CD8-positive, alpha-beta memory T cell (primary cell): ENCODE measurements at places on chromosomes 2 and 18.

GRCh38 chr2:183505911-183506310 lies 381.7 kb downstream of the NUP35 start:
- DNase-seq = no peak

GRCh38 chr2:57843158-57843557 lies 203.4 kb upstream of the VRK2 start:
- DNase-seq = no peak

- DNase-seq = no peak
These were observed 39.4 kb downstream of the METAP1D start for GRCh38 chr2:172039011-172039704.

GRCh38 chr2:3193443-3194330 lies 183.9 kb downstream of the EIPR1 start:
- DNase-seq = no peak

DNA sequence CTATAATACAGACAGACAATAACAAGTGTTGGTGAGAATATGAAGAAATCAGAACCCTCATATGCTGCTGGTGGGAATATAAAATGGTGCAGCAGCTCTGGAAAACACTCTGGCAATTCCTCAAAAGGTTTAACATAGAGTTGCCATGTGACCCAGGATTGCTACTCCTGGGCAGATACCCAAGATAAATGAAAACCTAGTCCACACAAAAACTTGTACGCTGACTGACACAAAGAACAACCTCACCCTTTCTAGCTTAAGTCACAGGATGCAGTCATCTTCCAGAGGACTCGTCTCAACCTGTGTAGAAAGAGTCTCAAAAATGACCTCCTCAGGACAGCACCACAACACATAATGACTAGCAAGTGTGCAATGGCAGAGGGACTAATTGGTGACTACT lies 71.6 kb upstream of the ACAA2 start:
- no peak for DNase-seq

DNA sequence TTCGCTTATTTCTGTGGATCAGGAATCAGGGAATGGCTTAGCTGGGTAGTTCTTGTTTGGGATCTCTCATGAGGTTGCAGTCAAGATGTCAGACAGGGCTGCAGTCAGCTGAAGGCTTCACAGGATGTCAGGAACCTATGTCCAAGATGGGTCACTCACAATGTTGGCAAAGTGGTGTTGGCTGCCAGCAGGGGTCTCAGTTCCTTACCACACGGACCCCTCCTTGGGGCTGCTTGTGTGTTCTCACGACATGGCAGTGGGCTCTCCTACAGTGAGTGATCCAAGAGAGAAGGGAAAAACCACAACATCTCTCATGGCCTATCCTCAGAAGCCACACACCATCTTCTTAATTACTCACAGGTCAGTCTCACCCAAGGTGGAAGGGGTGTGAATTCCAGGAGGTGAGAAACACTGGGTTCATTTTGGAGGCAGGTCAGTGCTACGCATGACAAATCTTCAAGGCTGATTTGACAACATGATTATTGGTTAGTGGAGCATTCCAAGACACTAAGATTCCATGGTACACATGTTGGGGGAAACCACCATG lies 1.3 kb upstream of the ANTXR1 start:
- DNase-seq = no peak

DNA sequence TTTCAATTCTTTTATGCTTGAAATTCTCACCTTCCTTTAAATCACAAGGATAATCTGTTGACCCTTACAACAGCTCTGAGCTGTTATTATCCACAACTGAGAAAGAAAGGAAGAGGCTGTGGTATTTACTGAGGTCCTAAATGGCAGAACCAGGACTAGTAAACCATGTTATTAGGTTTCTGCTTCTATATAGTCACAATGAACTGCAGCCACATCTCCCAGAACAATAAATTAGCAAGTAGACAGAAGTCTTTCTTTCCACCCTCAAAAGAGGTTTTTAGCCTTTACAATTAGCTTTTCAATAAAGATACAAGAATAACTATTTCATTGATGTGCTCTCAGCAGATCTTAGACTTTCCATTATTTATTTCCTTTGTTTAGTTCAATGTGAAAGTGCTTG lies 374.2 kb downstream of the NRXN1 start:
- no peak for DNase-seq

DNA sequence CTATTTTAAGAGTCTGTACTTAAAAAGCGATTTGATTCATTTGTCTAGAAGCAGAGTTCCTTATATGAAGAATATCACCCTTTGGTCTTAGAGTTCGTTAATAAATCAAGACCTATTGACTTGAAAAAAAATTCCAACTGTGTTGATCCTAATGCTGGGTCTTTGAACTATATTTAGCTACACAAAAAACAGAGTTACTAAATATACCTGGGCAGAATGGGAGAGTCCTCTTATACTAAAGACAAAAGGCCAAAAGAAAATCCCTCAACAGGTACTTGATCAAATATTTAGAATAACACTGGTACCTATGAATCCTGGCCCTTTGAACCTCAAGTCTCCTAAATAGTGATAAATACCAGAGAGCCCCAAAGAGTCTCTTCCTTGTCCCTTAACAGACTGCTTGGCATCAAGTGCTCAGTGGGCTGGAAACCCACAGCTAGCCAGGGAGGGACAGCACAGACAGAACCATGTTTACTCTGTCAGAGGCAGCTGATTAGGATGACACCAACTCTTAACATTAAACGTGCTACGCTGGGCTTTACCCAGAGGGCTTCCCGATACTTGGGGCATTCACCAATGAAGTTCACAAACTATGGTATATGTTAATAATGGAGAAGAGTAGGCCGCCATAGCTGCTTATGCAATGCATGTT lies 95.1 kb downstream of the FIGN start:
- DNase-seq = no peak

- DNase-seq = no peak
These were observed 1917.7 kb upstream of the PIK3C3 start for GRCh38 chr18:40037356-40037755.

DNA sequence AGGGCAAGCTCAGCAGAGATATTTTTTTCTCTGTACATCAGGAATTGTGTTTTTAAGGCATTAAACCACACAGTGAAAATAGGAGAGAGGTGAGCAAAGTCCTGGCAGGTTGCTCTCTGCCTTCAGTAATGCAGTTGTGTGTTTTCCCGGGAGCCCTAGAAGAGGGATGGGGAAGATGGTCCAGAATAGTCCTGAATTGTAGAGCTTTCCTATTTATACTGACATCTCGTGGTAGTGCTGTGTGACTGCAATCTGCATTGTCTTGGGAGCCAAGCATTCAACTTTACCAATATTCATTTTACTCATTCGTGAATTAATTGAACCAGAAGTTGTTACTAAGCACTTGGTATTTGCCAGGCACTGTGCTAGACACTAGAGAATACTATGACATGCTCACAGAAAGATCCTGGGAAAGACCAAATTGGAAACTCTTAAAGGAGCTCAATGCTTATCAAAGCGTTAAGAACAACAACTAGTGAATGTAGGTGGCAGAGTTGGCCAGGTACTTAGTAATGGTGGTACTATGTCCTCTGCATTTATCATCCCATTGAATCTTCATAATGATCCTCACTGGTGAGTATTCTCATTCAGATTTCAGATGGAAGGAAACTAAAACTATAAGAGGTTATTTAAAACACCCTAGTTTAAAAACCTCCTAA lies 214.6 kb downstream of the TRIB2 start:
- no peak for DNase-seq
